NCI-H1694 treated with DMSO at 0.1 percent for 48 hours (cell line): ENCODE measurements at places on chromosomes 7 and 10.

DNA sequence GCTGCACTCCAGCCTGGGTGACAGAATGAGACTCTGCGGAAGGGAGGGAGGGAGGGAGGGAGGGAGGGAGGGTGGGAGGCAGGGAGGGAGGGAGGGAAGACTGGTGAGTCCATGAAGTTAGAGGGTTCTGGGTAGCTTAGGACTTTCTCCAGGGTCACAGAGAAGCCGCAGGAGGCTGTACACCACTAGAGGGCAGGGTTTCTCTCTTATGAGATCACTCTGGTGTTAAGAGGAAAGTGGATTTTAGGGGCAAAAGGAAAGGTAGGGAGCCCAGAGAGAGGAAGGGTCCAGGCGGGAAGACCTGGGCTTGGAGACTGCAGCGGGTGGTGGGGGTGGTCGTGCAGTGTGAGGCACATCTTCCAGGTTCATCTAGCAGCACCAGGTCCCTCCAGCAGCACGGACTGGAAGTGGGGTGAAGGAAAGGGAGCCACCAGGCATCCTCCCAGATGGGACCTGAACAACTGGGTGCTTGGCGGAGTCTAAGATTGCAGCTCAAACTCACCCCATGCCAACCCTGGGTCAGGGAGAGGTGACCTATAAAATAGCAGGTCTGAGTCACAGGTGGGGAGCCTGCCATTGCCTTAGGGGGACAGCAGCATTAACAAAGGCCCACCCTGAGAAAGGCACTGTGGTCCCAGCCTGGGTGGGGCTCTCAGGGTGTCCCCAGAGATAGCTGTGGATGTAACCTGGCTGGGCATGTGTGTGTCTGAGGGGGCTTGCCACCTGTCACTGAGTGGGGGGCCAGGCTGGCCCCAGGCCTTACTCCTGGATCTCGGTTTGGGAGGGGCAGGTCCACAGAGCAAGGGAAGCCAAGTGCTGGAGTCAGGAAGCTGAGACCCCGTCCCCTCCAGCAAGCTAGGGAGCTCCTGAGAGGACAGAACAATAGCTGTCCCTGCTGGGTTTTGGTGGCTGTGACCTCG lies 48.5 kb upstream of the SLC29A3 start:
- DNase-seq = peak; percentile 54

DNA sequence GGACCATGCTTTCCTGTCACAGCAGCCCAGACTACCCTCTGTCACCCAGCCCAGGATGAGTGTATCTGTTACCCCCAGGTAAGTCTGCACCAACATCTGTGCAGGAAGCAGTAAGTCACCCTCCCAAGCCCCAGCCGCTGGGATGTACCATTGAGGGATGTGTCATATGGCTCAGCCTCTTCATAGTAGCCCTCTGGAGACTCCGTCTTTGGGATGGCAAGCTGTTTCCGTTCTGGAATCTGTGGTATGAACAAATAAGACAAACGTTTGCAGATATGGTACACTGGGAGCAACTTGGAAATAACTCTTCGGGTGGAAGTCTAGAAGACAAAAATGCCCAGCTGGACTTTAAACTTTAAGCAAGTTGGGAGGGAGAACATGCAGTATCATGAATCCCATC lies 81.3 kb downstream of the AFAP1L2 start:
- DNase-seq = no peak

DNA sequence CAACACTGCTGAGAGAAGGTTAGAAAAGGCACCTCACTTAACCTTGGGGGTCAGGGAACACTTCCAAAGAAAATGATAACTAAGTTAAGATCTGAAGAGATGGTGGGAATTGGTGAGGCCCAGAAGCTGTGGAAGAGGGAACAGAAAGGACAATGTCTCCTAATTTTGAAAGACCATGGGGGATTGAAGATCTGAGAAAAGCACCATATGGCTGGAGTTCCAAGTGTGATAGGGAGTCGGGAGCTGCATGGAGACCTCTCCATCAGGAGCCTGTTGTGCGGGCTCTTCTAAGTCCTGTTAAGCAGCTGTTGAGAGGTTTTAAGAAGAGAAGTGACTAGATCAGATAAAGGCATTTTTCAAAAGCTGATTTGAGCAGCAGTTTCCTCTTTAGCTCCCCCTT lies 254.3 kb downstream of the CDK14 start:
- DNase-seq = no peak

- no peak for DNase-seq
Measured at GRCh38 chr10:70885481-70885880, 2.9 kb downstream of the PCBD1 start.

DNA sequence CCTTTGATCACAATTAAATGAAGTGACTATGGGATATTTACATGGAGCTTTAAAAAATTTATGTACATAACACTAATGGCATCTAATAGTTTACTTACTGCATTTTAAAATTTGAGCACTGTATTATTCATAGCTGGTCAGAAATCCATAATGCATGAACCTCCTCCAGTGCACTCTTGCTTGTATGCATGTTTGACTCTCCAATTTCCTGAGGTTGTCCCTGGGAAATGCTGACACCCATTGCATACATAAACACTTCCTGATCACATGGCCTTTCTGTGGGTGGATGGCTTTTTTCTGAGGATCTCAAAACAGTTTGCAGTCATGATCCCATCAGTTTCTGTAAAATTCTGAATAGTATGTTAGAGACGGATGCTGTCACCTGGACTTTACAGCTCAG lies 577.8 kb downstream of the REEP3 start:
- no peak for DNase-seq

DNA sequence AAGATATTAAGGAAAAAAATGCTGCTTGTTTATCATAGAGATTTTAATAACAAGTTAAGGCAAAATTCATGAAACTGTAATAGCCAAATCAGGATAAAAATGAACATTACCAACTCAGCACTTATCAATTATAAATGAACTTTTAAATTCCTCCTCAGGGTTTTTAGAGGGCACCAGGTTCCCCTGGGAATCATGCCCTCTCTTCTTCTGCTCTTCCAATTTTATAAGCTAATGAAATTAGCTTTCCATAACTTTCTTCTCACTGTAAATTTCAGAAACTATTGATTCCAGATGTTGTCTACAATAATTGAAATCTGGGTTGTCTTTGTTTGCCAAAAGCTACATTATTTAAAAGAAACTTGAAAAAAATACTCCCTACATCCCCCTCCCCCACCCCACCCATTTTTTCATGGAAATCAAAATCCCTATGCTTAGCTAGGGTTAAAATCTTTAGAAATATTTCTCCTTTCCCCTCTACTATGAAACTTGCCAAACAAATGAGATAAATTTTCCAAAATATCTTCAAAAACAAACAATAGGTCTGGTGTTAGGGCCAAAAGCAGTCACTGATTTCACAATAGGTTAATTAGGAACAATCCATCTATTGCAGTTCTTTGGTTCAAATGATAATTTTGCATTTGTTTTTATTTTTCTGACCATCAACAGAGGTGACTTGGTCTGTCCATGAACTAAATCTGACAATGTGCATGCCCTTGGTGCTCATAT lies 187.7 kb downstream of the DOCK4 start:
- DNase-seq = no peak

DNA sequence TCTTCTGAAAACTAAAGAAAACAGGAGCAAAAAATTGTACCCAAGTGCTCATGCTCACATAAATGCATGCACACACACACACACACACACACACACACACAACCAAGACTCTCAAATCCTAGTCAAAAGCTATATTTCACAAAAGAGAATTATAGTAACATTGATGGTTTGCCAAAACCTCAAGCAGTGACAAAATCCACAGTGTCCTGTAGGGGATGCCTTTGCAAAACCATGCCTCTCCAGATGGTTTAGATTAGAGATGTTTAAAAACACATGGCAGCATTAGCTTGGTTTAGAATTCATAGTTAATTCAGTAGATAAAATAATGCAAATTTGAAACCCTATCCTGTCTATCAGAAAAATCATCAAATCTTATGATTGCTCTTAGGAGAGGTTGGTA lies 232.2 kb downstream of the DYNC1I1 start:
- peak; percentile 87 for DNase-seq

DNA sequence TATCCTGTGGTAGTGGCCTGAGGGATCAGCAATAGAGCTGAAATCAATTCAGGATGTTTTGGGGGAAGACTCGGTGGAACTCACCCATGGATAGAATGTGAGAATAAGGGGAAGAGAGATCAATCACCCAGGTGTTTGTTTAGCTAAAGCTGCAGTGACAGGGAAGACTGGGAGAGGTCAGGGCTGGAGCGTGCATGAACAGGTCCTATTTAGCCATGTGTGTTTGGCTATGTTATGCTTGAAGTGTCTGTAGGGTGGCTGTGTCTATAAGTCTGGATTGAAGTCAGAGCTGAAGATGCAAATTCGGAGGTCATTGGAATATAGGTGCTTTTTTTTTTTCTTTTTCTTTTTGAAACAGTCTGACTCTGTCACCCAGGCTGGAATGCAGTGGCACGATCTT lies 4.6 kb downstream of the ATP6V1F start:
- no peak for DNase-seq

- DNase-seq = no peak
Measured at GRCh38 chr7:31688996-31689395, 2.0 kb downstream of the PPP1R17 start.

DNA sequence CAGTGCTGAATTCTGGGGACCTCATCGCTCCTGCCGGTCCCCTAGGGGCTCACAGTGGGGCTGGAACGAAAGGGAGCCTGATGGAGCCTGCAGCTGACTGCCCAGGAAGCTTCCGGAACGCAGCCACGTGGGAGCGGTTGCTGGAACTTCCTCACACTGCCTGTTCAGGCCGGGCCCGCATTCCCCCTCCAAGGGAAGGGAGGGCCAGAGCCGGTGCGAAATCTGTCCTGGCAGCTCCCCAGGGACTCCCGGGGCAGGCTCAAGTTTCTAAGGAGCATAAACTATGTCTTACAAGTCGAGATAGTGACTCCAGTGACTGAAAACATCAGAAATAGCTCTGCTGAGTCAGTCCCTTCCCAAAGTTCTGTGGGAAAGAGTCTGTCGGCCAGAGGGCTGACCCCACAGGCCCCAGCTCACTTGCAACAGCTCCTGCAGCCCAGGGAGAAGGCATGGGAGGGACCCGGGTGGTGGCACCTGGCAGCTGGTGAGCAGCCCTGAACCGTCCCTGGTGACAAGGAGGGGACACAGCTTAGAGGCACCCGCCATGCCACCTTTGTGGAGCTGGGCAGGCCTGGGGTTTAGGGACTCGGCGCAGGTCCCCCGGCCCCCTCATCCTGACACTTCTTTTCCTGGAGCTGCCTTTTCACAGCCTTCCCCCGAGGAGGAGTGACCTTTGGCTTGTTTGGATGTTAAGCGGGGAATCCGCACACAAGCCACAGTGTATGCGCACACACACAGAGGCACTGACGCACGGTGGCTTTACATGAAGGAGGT lies 47.6 kb downstream of the PDGFA start:
- no peak for DNase-seq

DNA sequence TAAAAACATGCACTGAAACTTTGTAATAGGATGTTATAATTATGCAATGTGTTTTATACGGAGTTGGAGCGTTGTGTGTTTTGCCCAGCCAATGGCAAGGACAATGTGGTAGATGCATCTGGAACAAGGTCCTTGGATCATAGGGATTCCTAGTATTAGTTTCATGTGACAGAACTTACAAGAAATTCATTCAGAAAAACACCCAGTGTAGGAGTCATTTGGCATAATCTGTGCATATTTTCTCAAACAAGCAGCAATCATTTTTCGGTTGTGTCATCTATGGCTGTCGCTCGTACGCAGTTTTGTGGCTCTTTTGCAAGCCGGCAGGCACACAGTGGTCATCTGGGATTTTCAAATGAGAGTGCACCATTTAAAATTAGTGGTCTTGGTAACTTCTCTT lies 19.8 kb downstream of the CREB5 start:
- DNase-seq = no peak

- no peak for DNase-seq
Measured at GRCh38 chr10:7666253-7667023, at the start of gene ITIH5. Gene ITIH5 (minus strand): TSS chr10:7666966. CDS start chr10:7666892, 74 bp downstream.
